ENCODE measurements at places on chromosomes 6 and 20.

DNA sequence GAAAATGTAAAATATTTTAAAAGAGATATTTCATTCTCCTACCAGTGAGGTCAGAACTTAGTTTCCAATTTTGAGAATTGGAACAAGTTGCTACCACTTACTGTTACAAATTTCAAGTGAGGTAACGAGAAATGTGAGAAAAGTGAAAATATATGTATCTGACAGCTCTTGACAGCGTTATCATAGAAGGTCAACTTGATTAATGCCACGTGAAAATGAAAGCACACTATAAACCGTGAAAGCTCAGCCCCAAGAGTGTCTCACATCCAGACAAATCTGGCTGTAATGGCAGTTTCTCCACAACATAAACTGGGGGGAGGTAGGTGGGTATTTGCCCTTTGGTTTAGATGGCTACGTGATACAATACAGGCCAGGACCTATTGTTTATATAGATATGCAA, 13.9 kb downstream of the HDGFL1 start:
- no peaks in the 10 kb centered on the region for H3K27me3 ChIP-seq
- H3K36me3 ChIP-seq, result no peaks in the 10 kb centered on the region
- no peak for DNase-seq
- no peak overlapping the region for H3K27ac ChIP-seq
- H3K4me3 ChIP-seq, result no peak overlapping the region

GRCh38 chr6:25100288-25100687, 164.5 kb upstream of the RIPOR2 start:
- H3K4me3 ChIP-seq, result no peak overlapping the region
- H3K36me3 ChIP-seq, result no peaks in the 10 kb centered on the region
- H3K27ac ChIP-seq, result no peak overlapping the region
- H3K27me3 ChIP-seq, result no peaks in the 10 kb centered on the region
- no peaks in the 10 kb centered on the region for H3K4me1 ChIP-seq
- DNase-seq, result no peak

GRCh38 chr6:87806635-87807034, 104.6 kb upstream of the AKIRIN2 start:
- no peak overlapping the region for H3K27ac ChIP-seq
- no peak overlapping the region for H3K4me3 ChIP-seq
- H3K4me1 ChIP-seq, result no peaks in the 10 kb centered on the region
- no peaks in the 10 kb centered on the region for H3K27me3 ChIP-seq

DNA sequence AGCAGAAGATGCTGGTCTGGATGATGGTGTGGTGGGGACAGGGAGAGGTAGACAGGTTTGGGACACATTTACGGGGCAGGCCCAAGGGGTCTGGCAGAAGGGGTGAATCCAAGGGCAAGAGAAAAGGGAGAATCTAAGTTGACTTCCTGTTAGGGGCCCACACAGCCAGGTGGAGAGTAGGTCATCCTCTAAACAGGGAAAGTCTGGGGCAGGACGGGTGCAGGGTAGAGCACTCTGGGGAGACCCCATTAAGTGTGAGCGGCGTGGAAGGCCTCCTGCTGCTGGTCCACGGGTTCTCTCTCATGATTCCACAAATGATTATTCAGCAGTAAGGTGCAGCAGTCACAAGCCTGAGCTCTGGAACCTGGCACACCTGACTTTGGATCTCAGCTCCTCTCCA, 2.7 kb downstream of the SRXN1 start:
- H3K4me3 ChIP-seq, result no peak overlapping the region
- no peak for DNase-seq
- no peak overlapping the region for H3K27ac ChIP-seq
- peaks cover 7% of the 10 kb centered on the region for H3K4me1 ChIP-seq
- H3K36me3 ChIP-seq, result peaks cover 3% of the 10 kb centered on the region

DNA sequence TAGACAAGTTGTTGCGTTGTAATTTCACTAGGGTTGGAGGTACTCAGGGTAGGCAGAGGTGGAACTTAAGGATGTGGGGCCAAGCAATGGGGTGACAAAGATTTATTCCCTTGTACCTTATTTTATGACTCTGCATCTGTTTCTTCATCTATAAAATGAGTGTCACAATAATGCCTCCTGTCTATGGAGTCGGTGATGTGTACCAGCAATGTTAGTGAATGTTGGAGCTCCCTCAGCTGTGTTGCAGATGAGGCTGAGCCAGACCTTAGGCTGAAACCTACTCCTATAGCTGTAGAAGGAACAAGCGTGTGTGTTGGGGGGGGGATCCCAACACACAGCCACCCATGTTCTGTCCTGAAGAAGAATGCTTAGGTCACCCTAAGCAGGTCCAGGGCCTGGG, 4.5 kb downstream of the UBE2C start:
- peaks cover 5% of the 10 kb centered on the region for H3K4me1 ChIP-seq
- no peak for DNase-seq
- H3K4me3 ChIP-seq, result no peak overlapping the region

GRCh38 chr20:62876501-62876901, 14.9 kb upstream of the TCFL5 start:
- no peaks in the 10 kb centered on the region for H3K4me1 ChIP-seq
- H3K27ac ChIP-seq, result no peak overlapping the region
- no peaks in the 10 kb centered on the region for H3K27me3 ChIP-seq
- no peak for DNase-seq

GRCh38 chr6:71453371-71453706, 164.7 kb downstream of the OGFRL1 start:
- no peak overlapping the region for H3K27ac ChIP-seq
- no peaks in the 10 kb centered on the region for H3K36me3 ChIP-seq
- H3K27me3 ChIP-seq, result no peaks in the 10 kb centered on the region
- no peak for DNase-seq

GRCh38 chr20:64053841-64054661, 4.6 kb upstream of the SOX18 start:
- H3K27me3 ChIP-seq, result peaks cover 2% of the 10 kb centered on the region
- no peaks in the 10 kb centered on the region for H3K36me3 ChIP-seq
- peak overlapping the region; percentile 65 for H3K27ac ChIP-seq

GRCh38 chr20:32053648-32054047, 1.6 kb downstream of the HCK start:
- no peaks in the 10 kb centered on the region for H3K4me1 ChIP-seq
- no peak for DNase-seq
- no peaks in the 10 kb centered on the region for H3K36me3 ChIP-seq
- peaks cover 17% of the 10 kb centered on the region for H3K27me3 ChIP-seq

DNA sequence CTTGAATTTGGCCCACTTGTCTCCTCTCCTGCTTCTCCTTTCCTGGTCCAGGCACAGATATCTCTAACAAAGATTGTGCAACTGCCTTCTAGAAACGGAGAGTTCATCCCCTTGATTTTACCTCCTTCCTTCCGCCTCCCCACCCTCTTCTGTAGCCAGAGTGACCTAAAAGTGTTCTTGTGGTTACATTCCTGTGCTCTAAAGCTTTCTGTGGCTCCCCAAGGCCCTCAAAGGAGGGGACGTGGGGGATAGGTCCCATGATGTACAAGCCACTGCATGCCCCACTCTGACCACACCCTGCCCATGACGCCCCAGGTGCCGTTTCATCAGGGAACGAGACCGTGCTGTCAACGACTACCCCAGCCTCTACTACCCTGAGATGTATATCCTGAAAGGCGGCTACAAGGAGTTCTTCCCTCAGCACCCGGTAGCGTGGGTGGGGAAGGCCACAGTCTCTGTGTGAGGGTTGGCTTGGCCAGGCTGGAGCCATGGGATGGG, 8.2 kb downstream of the CDC25B start:
- H3K36me3 ChIP-seq, result peaks cover 10% of the 10 kb centered on the region
- no peak overlapping the region for H3K27ac ChIP-seq
- DNase-seq, result no peak
- H3K4me1 ChIP-seq, result peaks cover 8% of the 10 kb centered on the region
- no peaks in the 10 kb centered on the region for H3K27me3 ChIP-seq

Measured in mesendoderm (in vitro differentiated cells).